ENCODE measurements at places on chromosomes 1 and 21.

DNA sequence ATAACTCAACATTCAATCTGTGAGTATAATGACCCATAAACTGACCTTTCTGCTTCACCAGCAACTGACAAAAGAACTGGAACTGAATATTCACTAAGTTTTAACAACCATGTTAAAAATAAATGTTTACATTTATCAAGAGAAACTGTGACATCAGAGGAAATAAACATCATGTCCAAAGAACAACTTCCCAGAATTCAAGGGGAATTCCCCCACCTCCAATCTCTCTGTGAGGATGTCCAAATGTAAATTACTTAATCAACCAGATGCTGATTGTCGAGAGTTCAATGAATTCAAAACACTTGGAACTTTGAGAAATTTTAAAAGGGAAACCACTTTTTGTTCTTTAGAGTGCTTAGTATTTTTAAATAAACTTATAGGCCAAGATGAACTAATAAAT, 365.6 kb upstream of the ADGRL2 start:
- no peak for DNase-seq

DNA sequence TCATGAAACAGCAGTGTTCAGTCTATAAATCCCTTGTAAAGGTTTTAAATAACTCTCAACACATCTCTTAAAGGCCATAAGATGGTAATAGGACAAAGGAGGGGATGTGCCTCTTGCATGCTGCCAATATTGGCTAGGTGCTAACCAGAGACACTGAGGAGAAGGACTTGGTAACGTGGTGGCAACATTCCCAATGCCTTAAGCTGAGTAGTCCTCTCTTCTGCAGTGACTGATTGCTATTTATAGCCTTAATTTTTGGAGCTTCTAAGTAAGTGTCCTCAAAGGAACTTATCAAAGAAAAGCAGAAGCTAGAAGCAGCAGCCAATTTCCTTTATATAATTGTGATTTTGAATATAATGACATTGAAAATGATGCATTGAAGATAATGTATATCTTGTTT, 63.0 kb downstream of the DPT start:
- no peak for DNase-seq

DNA sequence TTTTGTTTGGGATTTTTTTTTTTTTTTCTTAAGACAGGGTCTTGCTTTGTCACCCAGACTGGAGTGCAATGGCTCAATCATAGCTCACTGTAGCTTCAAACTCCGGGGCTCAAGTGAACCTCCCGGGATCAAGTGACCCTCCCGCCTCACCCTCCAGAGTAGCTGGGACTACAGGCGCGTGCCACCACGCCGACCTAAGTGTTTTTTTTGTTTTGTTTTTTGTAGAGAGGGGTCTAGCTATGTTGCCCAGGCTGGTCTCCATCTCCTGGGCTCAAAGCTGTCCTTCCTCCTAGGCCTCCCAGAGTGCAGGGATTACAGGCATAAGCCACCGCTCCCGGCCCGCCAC, 776 bp downstream of the HLCS start:
- DNase-seq: no peak

DNA sequence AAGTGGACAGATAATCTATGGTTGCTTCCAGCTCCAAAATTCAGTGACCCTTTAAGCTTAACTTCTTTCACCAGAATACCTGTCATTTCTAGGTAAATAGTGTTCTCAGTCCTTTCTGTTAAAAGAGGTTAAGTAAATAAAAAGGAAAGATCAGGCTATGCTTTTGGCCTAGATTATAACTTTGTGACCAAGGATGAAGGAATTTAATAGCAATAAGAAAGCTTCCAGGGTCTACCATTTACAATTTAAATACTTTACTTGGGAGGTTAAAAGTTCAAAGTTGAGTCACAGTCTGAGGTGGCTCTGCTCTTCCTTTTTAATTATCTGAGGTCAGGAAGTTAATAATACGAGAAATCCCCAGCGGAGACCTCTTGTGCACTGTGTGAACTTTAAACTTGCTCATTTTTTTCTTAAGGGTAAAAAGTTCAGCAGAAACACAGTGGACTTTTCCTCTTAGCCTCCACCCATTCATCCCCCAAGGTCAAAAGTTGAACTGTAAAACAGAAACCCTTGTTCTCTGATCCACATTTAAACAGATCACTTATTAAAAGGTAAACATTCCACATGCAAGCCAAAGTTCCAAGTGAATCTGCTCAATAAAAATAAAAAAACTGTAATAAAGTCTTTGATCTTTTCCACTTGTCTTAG, 187.1 kb downstream of the NRIP1 start:
- DNase-seq: no peak

DNA sequence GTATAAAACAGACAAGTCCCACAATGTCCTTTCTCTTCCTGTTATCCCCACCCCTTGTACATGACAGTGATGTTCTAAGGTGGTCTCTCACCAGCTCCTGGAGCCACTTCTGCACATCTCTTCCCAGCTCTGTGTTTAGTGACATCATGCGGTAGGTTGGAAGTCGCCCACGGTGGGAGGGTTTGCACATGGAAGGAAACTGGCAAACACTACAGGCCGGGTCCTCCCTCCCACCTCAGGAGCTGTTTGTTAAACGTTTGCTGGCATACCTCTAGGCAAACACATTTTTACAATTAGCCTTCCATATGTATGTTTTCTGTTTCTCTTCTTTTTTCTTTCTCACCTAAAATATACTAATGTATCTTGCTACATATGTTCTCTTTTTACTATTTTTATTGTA, 107.4 kb downstream of the PCBP3 start:
- DNase-seq: no peak

DNA sequence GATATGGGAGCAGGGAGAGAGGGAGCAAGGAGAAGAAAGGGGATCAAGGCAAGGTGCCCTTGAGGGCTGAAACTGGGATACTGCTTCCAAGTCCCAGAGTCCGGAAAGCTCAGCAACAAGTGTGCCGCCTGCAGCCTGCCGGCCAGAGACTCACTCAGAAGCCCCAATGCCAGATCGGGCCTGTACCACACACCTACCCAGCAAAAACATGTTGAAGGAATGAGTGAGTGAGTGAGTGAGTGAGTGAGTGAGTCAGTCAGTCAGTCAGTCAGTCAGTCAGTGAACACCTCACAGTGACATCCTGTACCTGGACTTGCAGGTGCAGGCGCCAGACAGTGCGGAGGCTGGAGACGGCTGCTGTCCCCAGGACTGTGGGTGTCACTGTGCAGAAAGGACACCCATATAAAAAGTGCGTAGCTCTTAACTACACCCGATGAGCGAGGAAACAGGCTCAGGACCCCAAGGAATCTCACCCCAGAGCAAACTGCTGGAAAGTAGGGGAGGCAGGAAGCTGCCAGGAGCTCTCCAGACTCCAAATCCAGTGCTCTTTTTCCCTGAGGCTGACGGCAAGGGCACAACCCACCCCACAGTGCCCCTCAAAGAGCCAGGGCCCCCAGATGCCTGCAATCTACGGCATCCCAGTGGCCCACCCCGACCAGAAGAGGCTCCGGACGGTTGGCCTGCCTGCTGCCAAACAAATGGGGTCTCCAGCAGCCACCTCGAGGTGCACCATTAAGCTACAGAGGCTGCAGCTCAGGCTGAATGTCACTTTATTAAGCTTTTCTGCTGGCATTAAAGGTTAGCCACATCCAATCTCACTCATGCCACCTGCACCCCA, 261.7 kb downstream of the NPHP4 start:
- no peak for DNase-seq

- DNase-seq: no peak
Observed at GRCh38 chr1:33328817-33329216, 7.9 kb upstream of the A3GALT2 start.

DNA sequence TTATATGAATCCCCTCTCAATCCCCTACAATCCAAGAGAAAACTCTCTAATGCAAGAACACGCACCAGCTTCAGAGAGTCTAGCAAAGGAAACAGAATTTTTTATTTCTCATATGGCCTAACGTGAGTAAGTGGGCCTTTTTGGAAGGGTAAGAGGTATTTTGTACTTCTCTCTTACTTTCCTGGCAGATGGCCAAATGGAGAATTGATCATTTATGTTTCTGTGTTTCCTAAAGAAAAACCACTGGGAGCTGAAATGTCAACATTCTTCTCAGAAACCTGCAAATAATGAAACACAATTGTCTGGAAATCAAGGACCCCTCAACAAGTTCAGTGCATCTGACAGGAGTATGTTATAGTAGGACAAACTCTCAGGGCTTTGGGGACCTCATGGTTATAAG, 176.4 kb upstream of the C8B start:
- DNase-seq: no peak

DNA sequence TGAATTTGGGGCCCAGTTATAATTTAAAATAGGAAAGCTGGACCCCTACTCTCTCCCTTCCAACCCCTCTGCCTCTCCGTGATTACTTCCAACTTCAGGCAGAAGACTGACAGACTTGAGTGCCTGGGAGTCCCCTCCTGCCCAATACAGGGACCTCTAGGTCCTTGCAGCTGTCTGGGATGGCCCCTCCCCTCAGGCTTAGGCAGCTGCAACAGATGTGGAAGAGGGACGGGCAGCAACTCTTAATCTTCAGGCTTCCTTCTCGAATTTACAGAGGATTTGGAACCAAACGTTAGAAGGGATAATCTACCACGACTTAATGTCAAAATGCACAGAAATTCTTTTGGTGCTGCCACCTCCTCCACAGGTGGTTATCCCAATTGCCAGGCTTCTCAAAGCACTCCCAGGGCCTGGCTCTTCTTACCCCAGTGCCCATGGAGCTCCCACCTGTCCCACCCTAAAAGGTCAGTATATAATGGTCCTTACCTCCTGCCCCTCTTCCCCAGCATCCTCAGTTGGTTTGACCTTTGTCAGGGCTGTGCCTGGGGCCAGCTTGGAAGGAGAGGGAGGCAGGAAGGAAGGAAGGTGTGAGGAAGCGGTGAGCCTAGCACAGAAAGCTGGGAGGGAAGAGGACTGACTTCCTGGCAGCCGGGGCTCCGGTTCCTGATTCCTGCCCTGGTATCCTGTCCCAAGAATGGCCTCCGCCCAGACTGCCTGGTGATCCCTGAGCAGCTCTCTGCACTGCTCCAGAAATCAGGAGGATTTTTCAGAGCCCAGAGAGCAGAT, 2.8 kb downstream of the PEA15 start:
- no peak for DNase-seq

DNA sequence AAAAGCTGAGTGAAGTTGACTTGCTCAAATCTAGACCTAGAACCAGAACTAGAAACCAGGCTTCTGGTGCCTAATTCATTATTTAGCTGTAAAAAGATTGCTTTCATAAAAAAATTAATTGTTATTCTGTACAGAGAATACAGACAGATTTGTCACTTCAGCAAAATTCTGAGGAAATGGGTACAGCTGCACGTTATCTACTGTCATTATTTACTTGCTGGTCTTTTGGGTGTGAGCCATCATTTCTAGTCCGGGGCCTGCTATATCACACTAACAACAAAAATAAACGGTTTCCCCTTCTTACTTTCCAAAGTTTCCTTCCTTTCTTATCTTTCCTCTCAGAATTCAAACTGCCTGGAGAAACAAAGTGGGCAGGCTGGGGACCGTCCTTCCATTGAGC, 68.3 kb downstream of the PTGER3 start:
- no peak for DNase-seq

- no peak for DNase-seq
Observed at GRCh38 chr1:166905900-166906299, 29.8 kb upstream of the TADA1 start.

DNA sequence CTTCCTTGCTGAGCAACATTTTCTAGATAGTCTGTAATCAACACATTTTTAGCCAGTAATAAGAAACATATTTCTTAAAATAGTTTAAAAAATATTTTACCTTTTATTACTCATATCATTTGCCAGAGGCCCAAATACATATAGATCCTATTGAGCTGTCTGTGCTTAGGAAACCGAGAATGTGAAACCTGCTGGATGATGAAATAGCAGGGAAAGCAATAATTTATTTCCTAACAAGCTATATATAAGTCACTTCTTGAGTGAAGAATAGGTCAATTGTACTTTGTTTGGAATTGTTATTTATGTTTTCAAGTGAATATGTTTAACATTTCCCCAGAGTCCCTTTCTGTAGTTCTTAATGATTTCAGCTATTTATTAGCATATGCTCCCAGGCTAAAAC, 339.9 kb upstream of the TMPRSS15 start:
- DNase-seq: no peak

DNA sequence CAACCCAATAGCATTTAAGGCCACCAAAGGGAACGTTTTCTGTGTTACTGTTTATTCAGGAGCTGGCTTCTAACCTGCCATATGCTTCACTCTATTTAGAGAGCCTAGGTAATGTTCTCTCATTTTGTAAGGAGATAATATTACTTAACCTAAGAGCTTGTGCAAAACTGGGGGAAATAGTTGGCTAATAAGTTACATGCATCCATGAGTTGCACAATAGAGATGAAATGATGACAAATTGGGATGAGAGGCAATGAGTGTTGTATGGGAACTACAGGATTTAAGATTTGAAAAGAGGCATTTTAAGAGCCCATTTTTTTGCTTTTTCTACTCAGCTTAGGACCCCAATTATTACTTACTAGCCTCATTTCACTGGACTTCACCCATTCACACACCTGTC, 151.0 kb downstream of the ST6GALNAC3 start:
- DNase-seq: peak; percentile 75

- DNase-seq: no peak
Observed at GRCh38 chr1:212960932-212961331, 10.6 kb downstream of the VASH2 start.

GRCh38 chr1:230125640-230126528, 58.8 kb downstream of the GALNT2 start:
- DNase-seq: no peak

DNA sequence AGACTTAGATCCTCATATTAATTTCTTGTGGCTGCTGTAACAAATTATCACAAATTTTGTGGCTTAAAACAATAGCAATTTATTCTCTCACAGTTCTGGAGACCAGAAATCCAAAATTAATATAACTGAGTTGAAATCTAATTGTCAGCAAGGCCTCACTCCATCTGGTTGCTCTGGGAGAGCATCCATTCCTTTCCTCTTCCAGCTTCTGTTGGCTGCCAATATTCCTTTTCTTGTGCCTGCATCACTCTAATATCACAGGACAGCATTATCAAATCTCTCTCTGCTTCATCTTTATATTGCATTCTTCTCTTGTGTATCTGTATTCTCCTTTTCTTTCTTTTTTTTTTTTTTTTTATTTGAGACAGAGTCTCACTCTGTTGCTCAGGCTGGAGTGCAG, 9.3 kb downstream of the SLC35A3 start:
- no peak for DNase-seq

- DNase-seq: peak; percentile 2
Observed at GRCh38 chr1:217333939-217334338, 297.0 kb downstream of the GPATCH2 start.

GRCh38 chr1:201430776-201431175, 9.2 kb upstream of the TNNI1 start:
- DNase-seq: no peak

DNA sequence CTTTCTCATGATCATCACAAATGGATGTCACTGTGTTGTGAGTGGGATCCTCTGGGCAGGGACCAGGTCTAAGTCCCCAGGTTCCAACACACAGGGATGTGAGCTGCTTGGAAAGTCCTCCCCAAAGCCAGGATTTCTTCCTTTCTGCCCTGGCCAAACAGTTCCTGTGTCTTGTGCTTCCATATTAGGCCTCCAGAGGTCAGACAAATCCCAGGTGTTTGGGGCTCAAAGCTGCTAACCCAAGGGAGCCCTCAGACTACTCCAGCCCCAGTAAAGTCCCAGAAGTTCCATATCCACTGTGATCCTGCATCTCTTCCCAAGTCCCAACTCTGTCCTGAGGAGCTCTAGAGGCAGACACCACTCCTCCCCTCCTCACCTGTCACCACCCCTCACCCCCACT, 27.7 kb upstream of the MAGOH start:
- no peak for DNase-seq

All from AML-193 (cell line).